ENCODE measurements at places on chromosomes 6 and 20. TPM values are rescaled to one million over a fixed set of nuclear protein-coding genes. Genes with fewer than 3 reads are reported as not detected.

BACH2 gene
- total RNA-seq = 6.3 TPM

OR12D3 gene
- not detected for total RNA-seq

MACROD2 gene
- total RNA-seq = 2.5 TPM

MYLK4 gene
- total RNA-seq = 23.4 TPM

DNA sequence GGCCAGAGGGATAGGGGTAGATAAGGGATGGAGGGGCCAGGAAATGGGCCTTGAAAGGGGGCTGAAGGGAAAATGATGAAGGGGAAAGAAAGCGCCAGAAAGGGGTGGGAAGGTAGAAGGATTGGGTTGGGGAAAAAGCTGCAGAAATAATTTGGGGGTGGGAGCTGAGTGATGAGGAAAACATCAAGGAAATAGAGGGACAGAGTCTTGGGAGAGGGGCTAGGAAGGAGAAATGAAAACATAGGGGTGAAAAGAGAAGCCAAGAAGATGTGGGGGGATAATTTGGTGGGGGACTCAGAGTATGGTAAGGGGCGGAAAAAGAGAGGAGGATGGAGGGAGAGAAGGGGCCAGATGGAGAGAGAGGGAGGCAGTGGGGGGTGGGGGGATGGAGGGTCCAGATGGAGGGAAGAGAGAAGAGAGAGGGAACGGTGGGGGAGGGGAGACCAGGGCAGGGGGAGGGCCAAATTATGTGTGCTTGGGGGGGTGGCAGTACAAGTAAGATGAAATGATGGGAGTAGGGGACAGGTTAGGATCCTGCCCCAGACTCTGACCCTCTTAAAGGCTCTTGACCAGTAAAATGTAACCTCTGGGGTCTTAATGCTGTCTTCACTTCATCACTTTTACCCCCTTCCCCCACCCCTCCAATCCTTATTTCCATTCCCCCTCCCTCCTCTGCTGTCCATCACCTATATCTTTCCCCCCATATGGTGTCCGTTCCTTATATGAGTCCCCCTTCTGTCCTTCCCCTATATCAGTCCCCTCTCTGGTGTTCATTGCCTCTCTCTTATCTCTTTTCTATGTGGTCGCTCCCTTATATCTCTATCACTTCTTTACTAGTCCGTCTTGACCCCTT lies 852 bp downstream of the SYNGAP1 start:
- no peak for DNase-seq

DNA sequence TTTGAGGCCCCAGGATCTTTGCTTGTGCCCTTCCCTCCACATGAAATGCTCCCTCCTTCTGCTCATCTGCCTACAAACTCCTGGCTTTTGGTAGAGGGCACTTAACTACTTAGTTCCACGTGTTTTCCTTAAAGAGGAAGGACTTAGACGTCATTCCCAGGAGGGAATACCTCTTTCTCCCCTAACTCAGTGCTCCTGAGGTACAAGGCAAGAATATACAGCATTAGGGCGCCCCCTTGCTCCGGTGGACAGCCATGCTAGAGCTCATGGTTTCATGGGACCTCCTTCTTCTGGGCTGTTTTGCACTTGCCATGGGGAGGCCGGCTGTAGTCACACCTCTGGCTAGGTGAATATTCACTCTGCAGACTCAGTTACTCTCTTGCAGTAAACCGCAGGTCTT lies 93.8 kb upstream of the LY86 start:
- peak; percentile 64 for DNase-seq

- no peak for DNase-seq
Measured at GRCh38 chr6:148907573-148907972, 160.7 kb downstream of the UST start.

GRCh38 chr6:26028746-26029569 lies 58.3 kb upstream of the HFE start:
- no peak for DNase-seq

- no peak for DNase-seq
Measured at GRCh38 chr20:5041433-5041832, 40.1 kb upstream of the SLC23A2 start.

- no peak for DNase-seq
Measured at GRCh38 chr6:160398674-160399271, 50.6 kb downstream of the SLC22A3 start.

DNA sequence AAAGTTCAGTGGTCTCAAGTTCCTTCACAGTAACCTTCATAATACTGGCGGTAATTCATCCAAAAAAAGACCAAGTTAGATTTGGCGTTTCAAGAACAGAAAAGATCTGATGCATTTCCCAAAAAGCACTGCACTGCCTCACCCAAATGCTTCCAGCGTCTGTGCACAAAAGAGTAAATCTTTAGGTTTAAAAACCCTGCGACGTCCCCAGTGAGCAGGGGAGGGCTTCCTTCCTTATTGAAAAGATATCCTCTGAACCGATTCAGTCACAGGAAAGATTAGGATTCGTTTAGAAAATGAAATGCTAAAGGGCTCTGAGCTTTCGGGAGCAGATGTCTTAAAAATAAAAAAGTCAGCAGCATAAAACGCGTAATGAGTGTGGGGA lies 654 bp downstream of the TBC1D7 start:
- DNase-seq = no peak

DNA sequence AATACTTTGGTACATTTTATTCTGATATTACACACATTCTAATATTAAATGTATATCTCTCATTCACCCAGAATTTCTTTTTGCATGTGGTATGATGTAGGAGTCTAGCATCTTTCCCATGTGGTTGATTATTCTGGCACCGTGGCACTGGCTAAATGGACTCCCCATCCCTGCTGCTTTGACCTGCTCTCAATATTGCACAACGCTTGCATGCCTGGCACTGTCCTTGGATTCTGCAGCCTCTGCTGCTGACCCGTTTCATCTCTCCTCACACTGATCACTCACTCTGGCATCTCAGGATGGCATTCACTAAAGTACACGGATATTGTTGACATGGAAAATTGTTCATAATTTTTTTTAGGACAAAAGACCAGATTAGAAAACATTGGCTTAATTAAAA lies 11.5 kb upstream of the DACT2 start:
- no peak for DNase-seq

DNA sequence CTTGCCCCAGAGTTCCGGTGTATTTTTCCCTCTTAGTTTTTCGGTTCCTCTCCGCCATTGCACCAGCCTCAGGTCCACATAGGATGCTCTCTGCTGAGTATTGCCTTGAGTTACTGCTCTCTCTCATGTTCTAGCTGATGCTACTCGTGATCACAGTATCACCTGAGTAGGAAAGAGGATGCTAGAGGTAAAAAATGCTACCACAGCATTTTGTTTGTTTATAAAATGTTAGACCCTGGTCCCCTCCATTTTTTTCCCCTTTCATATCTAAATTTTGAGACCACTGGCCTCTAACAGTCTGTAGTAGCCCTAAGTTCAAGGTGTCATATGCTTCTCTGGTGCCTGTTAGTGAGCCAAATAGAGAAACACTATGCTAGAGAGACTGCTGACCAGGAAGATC lies 175.5 kb downstream of the OR2B2 start:
- DNase-seq = no peak

DNA sequence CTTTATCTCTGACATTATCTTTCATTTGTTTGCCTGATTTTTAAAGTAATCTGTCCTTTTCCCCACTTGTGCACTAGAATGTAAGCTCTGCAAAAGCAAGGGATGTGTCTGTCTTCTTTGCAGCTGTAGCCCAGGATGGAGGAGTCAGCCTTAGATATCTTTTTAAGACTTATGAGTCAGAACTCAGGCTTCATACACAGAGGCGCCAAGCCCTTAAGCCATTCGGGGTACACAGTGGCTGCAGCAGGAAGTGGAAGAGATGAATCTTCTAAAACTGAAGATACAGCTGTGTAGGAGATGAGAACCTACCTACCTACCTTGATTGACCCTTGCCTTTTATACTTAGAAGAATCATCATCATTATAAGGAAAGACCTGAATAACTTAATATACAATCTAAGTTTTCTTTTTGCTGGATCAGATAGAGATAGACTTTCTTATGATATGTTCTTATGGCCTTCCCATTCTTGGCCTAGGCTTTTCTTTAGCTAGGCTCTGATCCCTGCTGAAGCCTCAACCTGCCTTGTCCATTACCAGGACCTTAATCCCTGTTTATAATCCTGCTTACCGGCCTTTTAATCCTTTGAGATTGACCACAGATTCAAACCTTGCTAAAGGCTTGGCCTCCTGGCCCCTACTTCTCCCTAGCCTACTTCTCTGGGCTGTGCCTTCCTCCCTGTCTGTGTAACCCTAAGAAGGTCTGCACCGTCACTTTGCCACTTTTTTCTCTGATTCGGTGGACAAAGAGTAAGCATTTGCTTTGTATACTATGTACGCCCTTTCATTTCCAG lies 304.5 kb downstream of the PRL start:
- DNase-seq = no peak
